ENCODE measurements at places on chromosomes 6 and 20. TPM values are rescaled to one million over a fixed set of nuclear protein-coding genes. Genes with fewer than 3 reads are reported as not detected.

DNA sequence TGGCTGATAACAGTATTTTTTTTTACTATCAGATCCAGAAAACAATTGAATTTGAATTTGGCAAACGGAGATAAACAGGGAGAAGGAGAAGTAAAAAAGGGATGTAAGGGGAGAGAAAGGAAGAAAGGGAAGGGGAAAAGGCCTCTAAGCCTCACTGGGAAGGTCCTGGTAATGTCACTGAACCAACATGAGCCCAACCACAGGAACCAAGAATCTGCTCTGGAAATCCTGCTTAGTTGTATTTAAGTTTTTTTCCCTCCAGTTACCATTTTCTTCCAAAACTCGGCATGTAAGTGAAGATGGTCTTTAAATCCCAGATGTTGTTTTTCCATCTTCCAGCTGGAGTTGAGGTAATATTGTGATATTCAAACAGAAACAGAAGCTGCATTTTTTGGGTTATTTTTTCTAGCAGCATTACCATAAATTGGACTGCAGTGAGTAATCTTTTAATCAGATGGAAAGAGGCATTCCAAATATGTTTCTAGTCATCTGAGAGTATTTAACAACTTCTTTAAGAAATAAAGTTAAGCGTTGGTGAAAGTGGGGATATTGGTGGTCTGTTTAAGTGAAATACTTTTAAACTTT, 91.1 kb downstream of the TXNDC5 start:
- H3K4me1 ChIP-seq: no peaks in the 10 kb centered on the region
- no peaks in the 10 kb centered on the region for H3K27me3 ChIP-seq
- no peak overlapping the region for H3K27ac ChIP-seq
- DNase-seq: no peak
- no peaks in the 10 kb centered on the region for H3K36me3 ChIP-seq
- H3K4me3 ChIP-seq: no peak overlapping the region

Gene AIF1
- 4.7 TPM for polyA plus RNA-seq

GRCh38 chr20:10171864-10172751, 46.5 kb upstream of the SNAP25 start:
- peaks cover 26% of the 10 kb centered on the region for H3K27me3 ChIP-seq
- no peak for DNase-seq
- H3K4me3 ChIP-seq: no peak overlapping the region
- peaks cover 5% of the 10 kb centered on the region for H3K4me1 ChIP-seq

- no peaks in the 10 kb centered on the region for H3K27me3 ChIP-seq
- H3K4me3 ChIP-seq: no peak overlapping the region
- H3K36me3 ChIP-seq: no peaks in the 10 kb centered on the region
- H3K4me1 ChIP-seq: no peaks in the 10 kb centered on the region
Measured at GRCh38 chr20:20881808-20882207, 169.4 kb upstream of the RALGAPA2 start.

DNA sequence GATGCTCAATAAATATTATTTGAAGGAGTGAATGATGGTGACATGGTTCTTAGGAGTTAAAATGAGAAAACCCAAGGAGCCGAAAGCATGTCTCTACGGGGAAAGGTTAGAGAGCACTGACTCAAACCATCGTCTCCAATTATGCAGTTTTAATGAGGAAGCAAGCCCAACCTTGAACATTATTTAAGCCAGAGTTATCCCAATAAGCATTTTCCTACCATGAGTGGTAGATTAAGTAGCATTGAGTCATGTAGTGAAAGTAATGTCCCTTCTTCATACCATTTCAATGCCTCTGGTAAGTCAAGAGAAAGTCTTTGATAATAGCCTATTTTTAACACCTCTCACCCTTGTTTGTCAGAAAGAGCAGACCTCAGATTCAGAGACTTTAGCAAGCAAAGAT, 13.5 kb downstream of the TSHZ2 start:
- no peak overlapping the region for H3K27ac ChIP-seq
- no peaks in the 10 kb centered on the region for H3K27me3 ChIP-seq
- H3K4me3 ChIP-seq: no peak overlapping the region
- no peak for DNase-seq

Gene SMPD2
- polyA plus RNA-seq: 44.9 TPM

- H3K27ac ChIP-seq: no peak overlapping the region
- DNase-seq: no peak
- no peaks in the 10 kb centered on the region for H3K27me3 ChIP-seq
- H3K36me3 ChIP-seq: no peaks in the 10 kb centered on the region
Measured at GRCh38 chr6:39731565-39731964, 6.4 kb upstream of the KIF6 start.

Gene ALDH8A1
- 1.1 TPM for polyA plus RNA-seq

DNA sequence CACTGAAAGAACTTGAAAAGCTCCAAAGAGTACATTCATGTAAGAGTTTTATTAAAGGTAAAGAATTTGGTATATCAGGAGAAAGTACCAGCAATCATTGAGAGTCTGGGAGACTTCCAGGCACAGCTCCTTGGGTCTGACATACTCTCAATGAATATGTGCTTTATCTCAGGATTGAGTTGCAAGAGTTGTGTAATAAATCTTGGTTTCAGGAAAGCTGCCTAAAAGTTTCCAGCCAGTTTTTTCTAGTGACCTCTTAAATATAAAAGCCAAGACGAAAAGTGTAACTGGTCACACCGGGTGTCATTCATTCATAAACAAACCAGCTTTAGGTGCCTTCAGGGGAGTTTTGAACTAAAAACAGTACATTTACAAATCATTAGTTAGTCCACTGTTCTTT, 21.6 kb upstream of the GJA1 start:
- H3K4me3 ChIP-seq: no peak overlapping the region
- no peaks in the 10 kb centered on the region for H3K36me3 ChIP-seq
- H3K27me3 ChIP-seq: no peaks in the 10 kb centered on the region
- no peaks in the 10 kb centered on the region for H3K4me1 ChIP-seq
- H3K27ac ChIP-seq: no peak overlapping the region

DNA sequence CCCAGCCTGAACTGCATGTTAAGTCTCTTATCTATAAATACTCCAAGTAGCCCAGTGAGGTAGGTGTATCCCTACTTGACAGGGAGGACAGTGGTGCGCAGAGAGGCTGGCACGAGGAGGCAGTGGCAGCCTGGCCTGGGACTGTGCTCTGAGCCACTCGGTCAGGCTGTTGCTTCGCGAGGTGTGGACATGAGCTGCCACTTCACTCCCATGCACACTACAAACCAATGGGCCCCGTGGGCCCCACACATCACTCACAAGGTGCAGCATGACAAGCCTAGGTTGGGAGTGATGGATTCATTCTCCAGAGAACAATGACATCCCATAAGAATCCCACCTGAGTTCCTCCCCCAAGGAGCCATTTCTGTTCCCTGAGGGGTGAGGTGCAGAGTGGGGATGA, 54.9 kb downstream of the TMEM242 start:
- DNase-seq: no peak
- no peak overlapping the region for H3K4me3 ChIP-seq
- H3K27me3 ChIP-seq: no peaks in the 10 kb centered on the region
- H3K4me1 ChIP-seq: peaks cover 4% of the 10 kb centered on the region
- no peak overlapping the region for H3K27ac ChIP-seq

- no peaks in the 10 kb centered on the region for H3K27me3 ChIP-seq
- no peak overlapping the region for H3K27ac ChIP-seq
- DNase-seq: no peak
- no peaks in the 10 kb centered on the region for H3K4me1 ChIP-seq
Measured at GRCh38 chr20:10793766-10794165, 120.0 kb upstream of the JAG1 start.

DNA sequence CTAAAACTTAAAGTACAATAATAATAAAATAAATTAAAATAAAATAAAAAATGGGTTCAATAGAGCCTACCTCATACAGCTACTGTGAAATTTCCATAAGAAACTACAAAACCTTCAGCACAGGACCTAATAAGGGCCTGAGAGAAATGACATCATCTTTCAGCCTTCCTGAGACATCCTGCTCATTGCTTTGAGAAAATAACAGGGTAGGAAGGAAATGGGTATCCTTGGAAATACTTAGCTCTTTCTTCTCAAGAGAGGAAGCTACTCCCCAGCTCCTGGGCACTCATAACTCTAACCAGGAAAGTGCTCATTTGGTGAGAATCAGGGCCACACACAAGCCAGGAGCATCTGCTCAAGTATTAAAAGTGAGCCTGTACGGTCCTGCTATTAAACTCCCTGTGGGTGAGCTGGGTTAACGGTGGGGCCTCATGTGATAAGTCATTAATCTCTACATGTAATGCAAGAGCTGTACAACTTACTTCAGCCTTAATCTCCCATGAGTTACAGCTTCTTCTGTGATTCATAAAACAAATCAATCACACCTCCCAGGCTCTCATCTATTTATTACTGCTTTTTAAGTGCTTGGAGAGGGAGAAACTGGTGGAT, 141.4 kb downstream of the MAFB start:
- DNase-seq: no peak
- no peaks in the 10 kb centered on the region for H3K27me3 ChIP-seq
- no peaks in the 10 kb centered on the region for H3K4me1 ChIP-seq
- no peaks in the 10 kb centered on the region for H3K36me3 ChIP-seq
